ENCODE measurements at places on chromosomes 5 and 9.

GRCh38 chr5:54691656-54692055, 174.1 kb downstream of the SNX18 start:
- DNase-seq = no peak

DNA sequence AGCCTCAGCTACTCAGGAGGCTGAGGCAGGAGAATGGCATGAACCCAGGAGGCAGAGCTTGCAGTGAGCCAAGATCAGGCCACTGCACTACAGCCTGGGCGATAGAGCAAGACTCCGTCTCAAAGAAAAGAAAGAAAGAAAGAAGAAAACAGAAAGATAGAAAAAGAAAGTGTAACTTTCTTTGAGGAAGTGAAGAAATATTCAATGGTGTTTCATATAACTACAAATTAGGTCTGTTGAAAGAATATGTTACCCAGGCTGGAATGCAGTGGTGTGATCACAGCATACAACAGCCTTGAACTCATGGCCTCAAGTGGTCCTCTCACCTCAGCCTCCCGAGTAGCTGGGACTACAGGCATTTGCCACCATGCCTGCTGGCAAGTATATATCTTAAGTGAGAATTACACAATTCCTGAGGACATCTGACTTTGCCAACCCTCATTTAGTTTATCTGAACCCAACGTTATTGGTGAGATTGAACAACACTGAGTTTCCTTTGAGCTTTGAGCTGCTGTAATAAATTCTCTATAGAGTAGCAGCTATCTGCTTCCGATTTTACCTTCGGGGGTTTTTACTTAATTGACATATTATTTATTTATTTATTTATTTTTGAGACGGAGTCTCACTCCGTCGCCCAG, 2.0 kb upstream of the FAF2 start:
- no peak for DNase-seq

DNA sequence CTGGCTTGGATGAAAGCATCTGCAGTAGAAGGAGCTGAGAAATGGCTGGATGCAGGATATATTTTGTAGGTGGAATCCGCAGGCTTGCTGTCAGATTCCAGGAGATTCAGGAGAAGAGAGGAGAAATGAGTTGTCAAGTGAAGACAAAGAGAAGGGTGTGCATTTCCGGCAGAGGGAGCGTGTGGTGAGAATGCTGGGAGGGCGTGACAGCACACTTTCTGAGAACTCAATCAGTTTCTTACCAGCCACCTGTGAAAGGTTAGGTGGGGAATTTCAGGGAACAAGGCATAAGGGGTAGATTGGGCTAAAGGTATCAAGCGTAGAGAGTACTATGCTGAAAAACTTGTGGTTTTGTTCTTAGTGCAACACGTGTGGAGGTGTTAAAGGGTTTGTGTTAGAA, 199.3 kb upstream of the ANKH start:
- no peak for DNase-seq

- no peak for DNase-seq
Observed at GRCh38 chr9:126443144-126443543, 116.5 kb downstream of the MVB12B start.

GRCh38 chr5:156414391-156414790, 87.4 kb downstream of the SGCD start:
- DNase-seq = no peak

GRCh38 chr5:175657593-175658271, at the start of gene HRH2:
Gene HRH2, plus strand, starts transcription at chr5:175658071. Its CDS starts 25,163 bp downstream, at chr5:175683234.
- peak; percentile 62 for DNase-seq

DNA sequence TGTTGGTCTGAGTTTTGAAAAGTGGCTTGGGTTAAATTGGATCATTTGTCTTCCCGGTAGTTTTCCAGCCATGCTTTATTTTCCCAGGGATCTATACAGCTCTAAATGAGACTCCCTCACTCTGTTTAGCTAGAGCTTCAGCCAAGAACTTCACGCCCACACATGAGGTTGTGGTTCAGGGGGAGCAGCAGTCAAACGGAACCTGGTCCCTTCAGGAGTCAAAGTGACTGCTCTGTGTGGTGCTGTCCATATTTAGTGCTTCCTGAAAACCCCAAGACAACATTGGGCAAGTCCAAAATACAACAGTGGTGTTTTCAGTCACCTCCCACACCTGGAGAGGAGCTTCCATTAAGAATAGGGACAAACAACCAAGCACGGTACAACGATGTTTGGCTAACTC, 90.5 kb downstream of the ANKH start:
- no peak for DNase-seq

DNA sequence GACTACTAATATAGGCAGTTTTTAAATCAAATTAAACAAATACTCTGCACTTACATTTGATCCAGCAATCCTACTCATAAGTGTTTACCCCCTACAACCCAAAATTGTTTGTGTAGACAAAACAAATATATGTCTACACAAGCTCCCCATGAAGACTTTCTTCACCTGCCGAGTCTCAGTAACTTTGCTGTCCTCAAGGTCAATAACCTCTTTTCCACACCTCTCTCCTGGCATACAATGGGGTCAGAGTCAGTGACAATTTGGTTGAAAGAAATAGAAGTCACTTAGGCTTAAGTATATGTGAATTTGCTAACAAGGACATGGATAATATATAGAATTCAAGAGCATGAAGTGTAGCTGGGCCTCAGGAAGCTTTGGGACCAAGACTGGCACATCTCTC, 29.1 kb downstream of the APBA1 start:
- DNase-seq = no peak

- DNase-seq = no peak
Observed at GRCh38 chr5:166582416-166582815, 1709.0 kb upstream of the WWC1 start.
